Hematopoietic multipotent progenitor cell (in vitro differentiated cells): ENCODE measurements at places on chromosomes 13 and 19.

GRCh38 chr19:32450217-32450616, 44.6 kb downstream of the DPY19L3 start:
- no peak for DNase-seq

- no peak for DNase-seq
These were observed 28.5 kb upstream of the ARGLU1 start for GRCh38 chr13:106596275-106596937.

- no peak for DNase-seq
These were observed 9.5 kb downstream of the POLR1D start for GRCh38 chr13:27631156-27631555.

DNA sequence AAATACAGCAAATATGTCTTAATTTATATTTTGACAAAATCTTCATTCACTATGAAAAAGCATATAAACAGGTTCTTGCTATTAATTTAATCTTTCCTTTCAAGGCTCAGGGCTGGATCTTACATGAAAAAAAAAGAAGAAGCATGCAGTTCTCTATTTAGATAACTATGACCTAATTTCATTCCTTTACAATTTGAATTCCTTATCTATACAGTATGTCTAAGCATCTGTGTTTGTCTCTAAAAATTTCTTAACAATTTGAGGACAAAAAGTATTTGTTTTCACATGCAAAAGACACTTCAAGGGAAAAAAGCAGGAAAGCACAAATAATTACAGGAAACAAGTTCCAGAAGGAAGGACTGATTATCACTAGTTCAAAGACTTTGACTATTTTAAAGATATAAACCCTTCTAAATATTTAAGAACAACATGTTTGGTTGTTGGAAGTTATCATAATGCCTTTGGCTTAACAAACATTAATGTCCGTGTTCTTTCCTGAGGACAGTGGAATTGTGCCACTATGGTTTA, 157.5 kb downstream of the TBC1D4 start:
- no peak for DNase-seq

DNA sequence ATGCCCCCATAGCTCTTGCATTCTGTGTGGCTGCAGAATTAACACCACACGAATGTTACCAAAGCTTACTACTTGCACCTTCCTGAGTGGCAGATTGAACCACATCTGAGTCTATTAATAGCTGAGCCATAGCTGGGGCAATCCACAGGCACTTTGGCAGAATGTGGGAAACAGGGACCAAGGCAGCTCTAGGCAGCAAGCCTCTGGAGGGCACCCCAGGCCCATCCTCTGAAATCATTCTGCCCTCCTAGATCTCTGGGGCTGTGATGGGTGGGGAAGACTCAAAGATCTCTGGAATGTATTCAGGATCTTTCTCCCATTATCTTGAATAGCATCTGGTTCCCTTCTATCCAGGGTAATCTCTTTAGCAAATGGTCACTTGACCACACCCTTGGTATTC, 139.3 kb downstream of the TNFRSF19 start:
- DNase-seq, result no peak

DNA sequence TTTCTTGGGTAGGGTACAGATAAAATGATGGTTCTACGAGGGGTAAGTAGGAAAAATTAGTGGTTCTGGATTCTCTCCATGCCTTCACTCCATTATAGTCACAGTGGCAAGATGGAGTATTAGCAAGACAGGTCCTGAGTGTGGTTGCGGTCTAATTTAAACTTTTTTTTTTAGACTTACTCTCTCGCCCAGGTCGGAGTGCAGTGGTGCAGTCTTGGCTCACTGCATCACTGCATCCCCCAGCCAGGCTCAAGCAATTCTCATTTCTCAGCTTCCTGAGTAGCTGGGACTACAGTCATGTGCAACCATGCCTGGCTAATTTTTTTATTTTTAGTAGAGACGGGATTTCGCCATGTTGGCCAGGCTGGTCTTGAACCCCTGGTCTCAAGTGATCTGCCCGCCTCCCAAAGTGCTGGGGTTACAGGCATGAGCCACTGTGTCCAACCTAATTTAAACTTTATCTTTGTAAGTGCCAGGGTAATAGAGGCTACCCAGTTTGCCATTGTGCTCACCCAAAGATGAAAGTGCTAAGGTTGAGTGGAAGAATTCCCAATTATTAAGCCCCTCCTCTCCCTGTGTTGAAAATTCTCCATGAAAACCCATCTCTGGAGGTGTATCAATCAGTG, 135.6 kb downstream of the TM9SF2 start:
- DNase-seq, result no peak
